ENCODE measurements at places on chromosomes 6 and 20. TPM values are rescaled to one million over a fixed set of nuclear protein-coding genes. Genes with fewer than 3 reads are reported as not detected.

C20orf204 gene
- 14.7 TPM for total RNA-seq

TRIM38 gene
- total RNA-seq = 29.2 TPM

SLC18B1 gene
- 3.2 TPM for total RNA-seq

HSPA12B gene
- not detected for total RNA-seq

CEP57L1 gene
- 14.5 TPM for total RNA-seq

DEFB124 gene
- not detected for total RNA-seq

HMGN4 gene
- total RNA-seq = 84.5 TPM

SNX5 gene
- 174 TPM for total RNA-seq

DHX35 gene
- total RNA-seq = 9.7 TPM

FRMD1 gene
- total RNA-seq = not detected

SSTR4 gene
- total RNA-seq = not detected

POM121L2 gene
- total RNA-seq = not detected

NHLRC1 gene
- total RNA-seq = 0.29 TPM

ELMO2 gene
- 97.7 TPM for total RNA-seq

CLVS2 gene
- not detected for total RNA-seq

RBBP8NL gene
- total RNA-seq = not detected

RAD21L1 gene
- not detected for total RNA-seq

MOG gene
- not detected for total RNA-seq

GNAS-AS1 gene
- 1.4 TPM for total RNA-seq

RIOK1 gene
- 46.3 TPM for total RNA-seq

OR12D3 gene
- total RNA-seq = not detected

BEND3 gene
- 4.0 TPM for total RNA-seq

BHLHE23 gene
- not detected for total RNA-seq

TDRD6 gene
- not detected for total RNA-seq

MOCS1 gene
- 0.37 TPM for total RNA-seq

HLA-DMA gene
- 58.5 TPM for total RNA-seq

GPR63 gene
- total RNA-seq = 2.9 TPM

FAM83C gene
- total RNA-seq = not detected

SMLR1 gene
- total RNA-seq = not detected

ELOVL4 gene
- total RNA-seq = 2.3 TPM

VEGFA gene
- total RNA-seq = 21.1 TPM

DNMT3B gene
- 1.5 TPM for total RNA-seq

DNAH8 gene
- 0.12 TPM for total RNA-seq

GSTA3 gene
- not detected for total RNA-seq

OR11A1 gene
- not detected for total RNA-seq

FAM209A gene
- 4.0 TPM for total RNA-seq

TBXT gene
- not detected for total RNA-seq

OVOL2 gene
- not detected for total RNA-seq

LRP11 gene
- total RNA-seq = 2.9 TPM

FAM83D gene
- total RNA-seq = 13.1 TPM

CST5 gene
- total RNA-seq = not detected

PKHD1 gene
- not detected for total RNA-seq

RHAG gene
- not detected for total RNA-seq

PXDC1 gene
- total RNA-seq = 0.32 TPM

LPIN3 gene
- total RNA-seq = 2.0 TPM

CST2 gene
- not detected for total RNA-seq

TMEM244 gene
- not detected for total RNA-seq
